ENCODE measurements at places on chromosomes 4 and X.
A peak's percentile ranks its signal among the peaks of the same experiment; 100 is the strongest.

DNA sequence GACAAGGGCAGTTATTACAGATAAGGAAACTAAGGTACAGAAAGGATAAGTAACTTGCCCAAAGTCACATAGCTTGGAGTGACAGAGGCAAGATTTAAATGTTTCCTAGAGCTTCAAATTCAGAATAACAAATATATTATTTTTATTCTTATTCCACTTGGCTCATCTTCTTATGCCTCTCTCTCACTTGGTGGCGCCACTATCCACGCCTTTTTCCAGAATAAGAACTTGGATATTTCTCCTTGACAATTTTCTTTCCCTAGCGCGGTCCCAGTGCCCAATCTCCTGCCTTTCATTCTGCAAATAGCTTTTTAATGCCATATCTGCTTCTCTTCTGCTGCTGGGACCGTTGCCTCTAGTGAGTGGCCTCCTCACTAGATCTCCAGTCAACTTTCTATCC, 78.5 kb downstream of the MSN start:
- DNase-seq, result no peak

DNA sequence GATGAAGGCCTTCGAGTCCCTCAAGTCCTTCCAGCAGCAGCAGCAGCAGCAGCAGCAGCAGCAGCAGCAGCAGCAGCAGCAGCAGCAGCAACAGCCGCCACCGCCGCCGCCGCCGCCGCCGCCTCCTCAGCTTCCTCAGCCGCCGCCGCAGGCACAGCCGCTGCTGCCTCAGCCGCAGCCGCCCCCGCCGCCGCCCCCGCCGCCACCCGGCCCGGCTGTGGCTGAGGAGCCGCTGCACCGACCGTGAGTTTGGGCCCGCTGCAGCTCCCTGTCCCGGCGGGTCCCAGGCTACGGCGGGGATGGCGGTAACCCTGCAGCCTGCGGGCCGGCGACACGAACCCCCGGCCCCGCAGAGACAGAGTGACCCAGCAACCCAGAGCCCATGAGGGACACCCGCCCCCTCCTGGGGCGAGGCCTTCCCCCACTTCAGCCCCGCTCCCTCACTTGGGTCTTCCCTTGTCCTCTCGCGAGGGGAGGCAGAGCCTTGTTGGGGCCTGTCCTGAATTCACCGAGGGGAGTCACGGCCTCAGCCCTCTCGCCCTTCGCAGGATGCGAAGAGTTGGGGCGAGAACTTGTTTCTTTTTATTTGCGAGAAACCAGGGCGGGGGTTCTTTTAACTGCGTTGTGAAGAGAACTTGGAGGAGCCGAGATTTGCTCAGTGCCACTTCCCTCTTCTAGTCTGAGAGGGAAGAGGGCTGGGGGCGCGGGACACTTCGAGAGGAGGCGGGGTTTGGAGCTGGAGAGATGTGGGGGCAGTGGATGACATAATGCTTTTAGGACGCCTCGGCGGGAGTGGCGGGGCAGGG, 568 bp downstream of the HTT start:
- DNase-seq, result peak; percentile 73

DNA sequence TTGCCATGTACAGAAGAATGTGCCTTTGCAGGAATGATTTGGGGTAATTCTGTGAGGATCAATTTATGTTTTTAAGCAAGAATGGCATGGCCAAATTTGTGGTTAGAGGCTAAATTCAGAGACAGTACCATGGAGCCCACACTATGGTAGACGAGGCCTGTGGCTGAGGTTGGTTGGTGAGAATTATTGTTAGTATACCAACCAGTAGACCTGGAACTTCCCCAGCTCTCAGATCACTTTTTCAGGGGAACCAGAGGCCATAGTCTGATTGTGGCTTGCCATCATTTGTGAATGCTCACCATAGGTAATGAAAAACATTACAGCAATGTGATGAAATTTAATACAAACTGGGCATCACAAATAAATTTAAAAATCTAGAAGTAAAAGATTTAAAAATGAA, 56.3 kb downstream of the SHISA3 start:
- DNase-seq, result no peak

GRCh38 chr4:15402974-15403373, 24.9 kb upstream of the C1QTNF7 start:
- DNase-seq, result no peak

DNA sequence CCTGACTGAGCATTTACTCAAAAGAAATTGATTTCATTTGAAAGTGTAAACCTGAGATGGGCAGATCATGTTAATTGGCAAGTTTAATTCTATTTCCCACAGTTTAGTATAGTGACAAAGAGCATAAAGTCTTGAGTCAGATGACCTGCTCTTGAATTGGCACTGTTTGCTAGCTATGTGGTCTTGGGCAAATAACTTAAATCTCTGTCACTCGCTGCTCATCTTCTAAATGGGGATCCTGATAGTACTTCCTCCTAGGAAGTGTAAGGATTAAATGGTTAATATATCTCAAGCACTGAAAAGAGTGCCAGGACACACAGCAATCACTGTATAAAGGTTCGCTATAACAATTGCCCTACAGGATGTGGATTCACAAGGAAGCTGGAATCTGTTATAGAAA, 242.8 kb upstream of the JADE1 start:
- no peak for DNase-seq

DNA sequence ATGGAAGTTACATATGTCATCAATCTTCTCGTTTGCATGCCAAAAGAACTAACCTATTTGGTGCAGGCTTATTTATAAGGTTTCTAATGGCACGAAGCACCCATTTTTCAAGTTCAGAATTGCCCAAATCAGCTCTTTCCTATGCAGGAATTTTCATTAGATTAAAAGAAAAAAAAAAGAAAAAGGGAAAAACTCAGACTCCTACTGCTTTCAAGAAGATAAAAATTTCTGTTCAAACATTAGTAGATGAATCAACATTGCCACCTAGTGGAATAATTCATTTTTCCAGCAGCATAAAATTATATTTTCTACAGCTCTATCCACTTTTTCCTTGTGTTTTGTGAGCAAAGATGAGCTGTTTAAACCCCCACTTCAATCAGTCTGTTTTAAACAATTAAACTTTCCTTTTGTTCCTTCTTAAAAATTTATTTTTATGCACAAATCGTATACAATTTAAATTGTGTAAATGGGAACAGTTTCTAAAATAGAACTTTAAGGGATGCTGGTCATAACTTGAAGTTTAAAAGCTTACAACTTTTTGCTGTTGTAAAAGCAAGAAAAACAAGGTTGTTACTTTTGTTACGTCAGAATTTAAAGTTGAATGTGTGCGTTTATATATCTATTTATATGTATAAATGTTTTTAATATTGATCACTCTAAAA, 309.9 kb downstream of the ARAP2 start:
- DNase-seq, result peak; percentile 27

GRCh38 chr4:13483768-13484121, 395 bp downstream of the RAB28 start:
- DNase-seq, result peak; percentile 20

DNA sequence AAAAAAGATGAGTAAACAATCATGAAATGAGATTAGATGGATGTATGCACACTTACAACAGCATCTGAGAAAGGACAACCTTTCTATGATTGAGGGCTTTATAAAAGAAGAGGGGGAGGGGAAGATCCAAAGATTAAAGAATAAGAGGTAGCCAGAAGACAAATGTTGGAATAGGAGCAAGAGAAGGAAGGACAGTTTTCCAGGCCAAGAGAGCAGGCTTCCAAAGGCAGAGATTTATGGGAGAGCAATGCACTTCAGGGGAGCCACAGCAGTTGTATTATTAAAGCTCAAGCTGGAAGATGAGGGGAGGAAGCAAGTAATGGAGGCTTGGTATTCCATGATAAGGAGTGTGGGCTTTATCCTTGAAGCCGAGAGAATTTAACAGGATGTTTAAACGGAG, 110.3 kb upstream of the PTPN13 start:
- DNase-seq, result no peak

- DNase-seq, result no peak
These were observed 2.9 kb upstream of the RBBP7 start for GRCh38 chrX:16873106-16873505.

- DNase-seq, result no peak
These were observed 26.9 kb downstream of the UTP14A start for GRCh38 chrX:129932821-129933321.

- peak; percentile 46 for DNase-seq
These were observed 8.3 kb upstream of the MAP7D3 start for GRCh38 chrX:136259543-136259942.

- DNase-seq, result no peak
These were observed 133.5 kb upstream of the MAOA start for GRCh38 chrX:43522582-43522981.

- peak; percentile 44 for DNase-seq
These were observed 722 bp upstream of the EFHC2 start for GRCh38 chrX:44344194-44344593.

DNA sequence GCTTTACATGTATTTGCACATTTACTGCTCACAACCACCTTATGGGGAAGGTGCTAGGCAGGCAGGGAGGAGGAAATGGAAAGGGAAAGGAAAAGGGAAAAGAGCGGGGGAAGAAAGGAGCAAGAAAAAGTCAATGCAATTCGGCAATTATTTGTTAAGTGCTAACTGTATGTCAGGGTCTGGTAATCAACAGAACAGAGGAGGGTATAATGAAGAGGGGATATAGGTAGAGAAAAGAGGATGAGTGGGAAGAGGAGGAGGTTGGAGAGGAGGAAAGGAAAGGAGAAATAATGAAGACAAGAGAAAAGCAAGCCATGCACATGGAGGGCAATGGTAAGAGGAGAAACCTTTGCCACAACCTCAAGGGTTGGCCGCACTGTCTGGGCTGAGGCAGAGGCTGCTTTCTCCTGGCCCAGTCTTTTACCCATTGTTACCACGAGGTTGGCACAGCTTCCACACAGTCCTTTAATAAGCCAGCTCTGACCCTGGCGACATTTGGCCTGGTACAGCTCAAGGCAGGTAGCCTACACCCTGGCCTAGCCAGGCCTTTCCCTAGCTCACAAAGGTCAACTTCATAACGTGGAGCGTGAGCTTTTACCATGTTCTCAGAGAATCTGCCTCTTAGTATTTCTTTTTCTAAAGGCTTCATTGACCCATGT, 836 bp downstream of the BTK start:
- no peak for DNase-seq

DNA sequence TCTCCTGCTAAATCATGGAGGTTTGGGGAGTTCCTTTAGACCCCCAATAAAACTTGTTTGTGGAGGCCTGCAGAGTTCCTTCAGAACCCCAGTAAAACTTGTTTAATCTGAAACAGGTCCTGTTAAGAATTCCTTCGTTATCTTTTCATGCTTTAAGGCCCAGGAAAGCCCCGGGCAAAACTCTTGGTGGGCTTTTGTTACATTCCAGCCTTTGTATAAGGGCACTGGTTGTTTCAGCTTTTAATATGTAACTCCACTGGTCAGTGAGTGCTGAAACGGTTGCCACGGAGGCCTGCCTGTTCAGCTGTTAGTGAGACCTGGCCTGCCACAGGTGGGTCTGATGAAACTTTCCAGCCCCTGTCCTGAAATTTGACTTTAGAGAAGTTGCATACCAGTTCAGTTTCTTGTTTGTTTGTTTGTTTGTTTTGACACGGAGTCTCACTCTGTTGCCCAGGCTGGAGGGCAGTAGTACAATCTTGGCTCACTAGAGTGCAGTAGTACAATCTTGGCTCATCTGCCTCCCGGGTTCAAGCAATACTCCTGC, 12.4 kb upstream of the DHRSX start:
- DNase-seq, result no peak

- DNase-seq, result no peak
These were observed 1.1 kb upstream of the KLHL13 start for GRCh38 chrX:118117741-118118140.

GRCh38 chr4:39648213-39648612, 9.5 kb upstream of the SMIM14 start:
- no peak for DNase-seq

DNA sequence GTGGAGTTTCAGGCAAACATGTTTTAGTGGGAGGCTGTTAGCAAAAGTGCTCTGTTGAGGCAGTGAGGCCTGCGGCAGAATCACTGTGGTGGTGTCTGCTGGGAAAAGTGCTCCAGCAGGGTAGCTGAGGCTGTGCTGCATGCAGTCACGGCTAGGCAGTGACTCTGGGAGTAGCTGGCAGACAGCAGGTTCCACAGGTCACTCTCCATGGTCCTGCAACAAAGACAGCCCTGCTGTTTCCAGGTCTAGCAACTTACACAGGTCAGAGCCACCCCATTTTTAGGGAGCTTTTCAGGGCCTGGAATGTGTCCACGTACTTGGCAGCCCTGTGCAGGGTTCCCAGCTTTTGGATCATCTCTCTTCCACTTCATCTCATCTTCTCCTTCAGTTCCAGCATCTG, 184.3 kb downstream of the NAA11 start:
- DNase-seq, result no peak

DNA sequence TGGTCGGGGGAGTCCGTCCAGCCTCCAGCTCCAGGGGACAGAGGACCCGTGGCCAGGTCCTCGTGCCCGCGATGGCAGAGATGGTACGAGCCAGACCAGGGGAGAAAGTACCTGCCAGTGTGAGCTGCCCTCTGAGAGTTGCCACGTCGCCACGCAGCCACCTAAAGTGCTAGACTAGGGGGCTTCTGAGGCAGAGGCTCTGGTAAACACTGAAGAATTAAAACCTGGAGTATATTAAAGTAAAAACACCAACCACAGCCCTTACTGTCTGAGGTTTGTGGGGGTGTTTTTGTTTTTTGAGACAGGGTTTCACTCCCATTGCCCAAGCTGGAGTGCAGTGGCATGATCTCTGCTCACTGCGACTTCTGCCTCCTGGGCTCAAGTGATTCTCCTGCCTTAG, 60.1 kb upstream of the SORCS2 start:
- DNase-seq, result no peak

- no peak for DNase-seq
These were observed 289.5 kb downstream of the USP46 start for GRCh38 chr4:52369649-52370048.

- DNase-seq, result no peak
These were observed 207.3 kb upstream of the MAGEB2 start for GRCh38 chrX:30008031-30008430.

DNA sequence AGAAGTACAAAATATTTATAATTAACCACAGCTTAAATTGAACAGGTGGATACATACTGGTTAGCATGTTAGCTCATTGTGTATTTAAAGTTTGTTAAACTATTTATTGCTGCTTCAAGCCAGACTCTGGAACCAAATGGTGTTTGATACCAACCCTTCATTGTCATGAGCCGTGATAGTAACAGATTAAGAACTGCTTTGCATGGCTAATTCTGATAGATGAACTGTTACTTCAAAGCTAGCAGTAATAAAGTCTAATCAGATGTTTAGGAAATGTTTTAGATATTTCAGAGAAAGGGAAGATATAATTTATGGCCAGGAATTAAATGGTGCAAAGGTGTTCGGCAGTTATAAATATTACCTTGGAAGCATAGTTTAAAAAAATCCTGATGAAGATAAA, 676.1 kb upstream of the ATOH1 start:
- no peak for DNase-seq

DNA sequence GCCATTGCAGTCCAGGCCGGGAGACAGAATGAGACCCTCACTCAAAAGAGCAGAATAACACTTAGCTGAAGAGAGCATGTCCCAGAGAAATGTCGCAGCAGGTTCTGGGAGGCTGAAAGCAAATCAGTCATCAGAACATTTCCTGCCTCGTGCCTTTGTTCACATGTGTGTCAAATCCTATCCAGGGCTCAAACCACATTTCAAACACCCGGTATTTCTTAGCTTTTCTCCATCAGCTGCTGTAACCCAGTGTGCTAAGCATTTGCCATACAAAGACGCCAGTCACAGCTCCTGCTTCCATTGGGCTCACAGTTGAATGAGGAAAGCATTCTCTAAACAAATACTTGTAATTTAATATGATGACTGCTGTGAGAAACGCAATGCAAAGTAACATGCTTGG, 6.0 kb downstream of the PALLD start:
- DNase-seq, result no peak

- peak; percentile 3 for DNase-seq
These were observed 639.9 kb downstream of the SPOCK3 start for GRCh38 chr4:166594326-166594946.
